Airway epithelial cell (primary cell): ENCODE measurements at places on chromosomes 4 and X. TPM values are rescaled to one million over a fixed set of nuclear protein-coding genes. Genes with fewer than 3 reads are reported as not detected.

The CAPN6 gene
- 0.14 TPM in 1 of 2 replicates, not detected in the other for total RNA-seq

The ZC4H2 gene
- 8.0 and 11.9 TPM in 2 replicates for total RNA-seq

The TMPRSS11A gene
- total RNA-seq: 1.4 and 1.5 TPM in 2 replicates

The HMX1 gene
- not detected in 2 replicates for total RNA-seq

The NAA11 gene
- not detected in 2 replicates for total RNA-seq

The EOLA1 gene
- 9.1 and 12.5 TPM in 2 replicates for total RNA-seq

The TRPC3 gene
- 0.07 TPM in 1 of 2 replicates, not detected in the other for total RNA-seq

The CT45A3 gene
- not detected in 2 replicates for total RNA-seq

The PPARGC1A gene
- total RNA-seq: 0.42 and 1.1 TPM in 2 replicates

The KCND1 gene
- total RNA-seq: under 0.01 and 0.14 TPM in 2 replicates

The MAGEB18 gene
- total RNA-seq: not detected in 2 replicates

The HPSE gene
- total RNA-seq: 5.1 and 7.3 TPM in 2 replicates

The SMARCA5 gene
- 28.0 and 33.4 TPM in 2 replicates for total RNA-seq

The ANK2 gene
- 0.23 and 0.92 TPM in 2 replicates for total RNA-seq

The GABRQ gene
- total RNA-seq: under 0.01 TPM in 2 replicates

The MAGEB10 gene
- not detected in 2 replicates for total RNA-seq

The NLGN4X gene
- total RNA-seq: not detected in 2 replicates

The SLITRK4 gene
- total RNA-seq: 0.05 and 0.07 TPM in 2 replicates

The MAGEE2 gene
- not detected in 2 replicates for total RNA-seq

The ERAS gene
- total RNA-seq: not detected in 2 replicates

The CCDC160 gene
- 0.21 and 0.23 TPM in 2 replicates for total RNA-seq

The NPY5R gene
- total RNA-seq: not detected in 2 replicates

The RAI2 gene
- not detected in 2 replicates for total RNA-seq

The ARMCX6 gene
- 8.0 and 13.6 TPM in 2 replicates for total RNA-seq
